ENCODE measurements at places on chromosomes 5 and 9.

- no peak for DNase-seq
Measured at GRCh38 chr9:18591261-18591660, 117.3 kb downstream of the ADAMTSL1 start.

DNA sequence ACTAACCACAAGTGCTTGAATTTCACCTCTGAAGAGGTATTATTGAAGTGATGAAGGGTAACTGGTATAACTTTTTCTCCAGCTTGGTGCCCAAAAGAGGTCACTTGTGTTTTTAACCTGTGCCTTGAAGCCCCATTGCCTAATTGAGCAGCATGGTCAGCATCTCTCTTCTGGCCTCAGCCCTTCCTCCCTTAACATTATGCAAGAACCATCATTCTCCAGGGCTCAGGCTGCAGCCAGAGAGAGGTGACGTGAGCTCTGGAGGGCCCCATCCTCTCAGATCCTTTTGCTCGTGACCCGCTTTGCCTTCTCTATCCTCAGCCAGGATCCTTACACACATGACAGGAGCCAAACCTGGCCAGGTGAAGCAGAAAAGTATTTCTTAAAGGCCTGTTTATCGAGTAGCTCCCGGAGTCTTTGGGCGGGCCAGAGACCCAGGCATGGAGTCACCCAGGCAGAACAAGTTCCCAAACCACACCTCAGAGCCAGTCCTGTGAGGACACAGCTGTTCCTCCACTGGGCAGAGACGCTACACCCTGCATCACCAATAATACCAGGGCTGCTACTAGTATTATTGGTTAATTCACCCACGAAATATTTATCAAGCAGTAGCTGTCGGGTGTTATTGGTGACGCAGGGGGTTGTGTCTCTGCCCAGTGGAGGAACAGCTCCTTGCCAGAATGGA is 29.6 kb upstream of the BOD1 start:
- DNase-seq, result no peak

DNA sequence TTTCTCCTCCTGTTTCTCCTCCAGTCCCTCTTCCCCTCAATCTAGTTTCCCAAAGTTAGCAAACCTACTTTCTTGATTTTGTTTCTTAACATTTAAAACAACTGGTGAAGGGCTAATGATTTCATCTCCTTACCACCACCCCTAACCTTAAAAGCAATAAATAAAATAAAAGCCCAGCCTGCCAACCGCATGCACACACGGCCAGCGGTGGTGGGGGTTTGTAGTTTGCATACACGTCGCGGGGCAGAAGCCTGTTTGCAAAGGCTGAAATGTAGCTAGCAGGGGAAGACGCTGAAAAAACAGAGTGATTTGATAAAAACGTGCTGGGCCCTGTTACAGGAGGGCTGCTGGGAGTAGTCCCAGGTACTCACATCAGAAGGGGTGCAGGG is 1.9 kb upstream of the DMRT2 start:
- no peak for DNase-seq

DNA sequence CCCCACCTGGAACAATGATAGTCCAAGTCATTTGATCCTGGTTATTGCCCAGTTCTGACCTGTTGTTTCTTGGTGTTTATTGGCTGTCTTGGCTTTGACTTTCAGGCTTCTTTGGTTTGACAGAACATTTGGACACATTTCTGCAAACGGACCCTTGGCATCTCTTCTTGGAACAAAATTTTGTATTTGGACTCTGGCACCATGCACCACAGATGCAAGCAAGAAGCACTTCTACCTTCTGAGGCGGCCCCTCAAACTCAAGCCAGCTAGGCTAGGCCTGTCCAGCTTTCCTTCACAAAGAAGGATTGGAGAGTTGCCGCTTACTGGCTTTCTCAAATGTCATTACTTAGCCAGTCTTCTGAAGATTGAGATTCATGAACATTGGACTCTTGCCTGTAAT is 23.1 kb upstream of the FGF10 start:
- no peak for DNase-seq

- no peak for DNase-seq
Measured at GRCh38 chr5:58077966-58078365, 381.9 kb downstream of the PLK2 start.

- no peak for DNase-seq
Measured at GRCh38 chr9:107173422-107174180, 109.5 kb upstream of the RAD23B start.

DNA sequence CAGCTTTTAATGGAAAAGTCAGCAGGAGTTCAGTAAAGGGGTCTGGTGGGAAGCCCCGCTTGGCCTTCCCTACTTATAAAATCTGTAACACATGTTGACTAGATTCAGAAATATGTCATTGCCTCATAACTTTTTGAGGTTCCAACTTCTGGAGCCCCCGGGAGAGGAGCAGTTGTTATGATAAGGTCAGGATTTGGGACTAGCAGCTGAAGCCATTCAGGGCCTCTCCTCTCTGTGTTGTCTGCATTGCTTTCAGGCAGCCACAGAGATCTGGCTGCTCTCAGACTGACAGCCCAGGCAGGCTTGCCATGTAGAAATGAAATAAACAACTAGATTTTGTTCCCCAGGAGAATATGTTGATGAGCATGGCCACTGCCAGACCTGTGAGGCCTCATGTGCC is 167.1 kb downstream of the RFK start:
- DNase-seq, result no peak

DNA sequence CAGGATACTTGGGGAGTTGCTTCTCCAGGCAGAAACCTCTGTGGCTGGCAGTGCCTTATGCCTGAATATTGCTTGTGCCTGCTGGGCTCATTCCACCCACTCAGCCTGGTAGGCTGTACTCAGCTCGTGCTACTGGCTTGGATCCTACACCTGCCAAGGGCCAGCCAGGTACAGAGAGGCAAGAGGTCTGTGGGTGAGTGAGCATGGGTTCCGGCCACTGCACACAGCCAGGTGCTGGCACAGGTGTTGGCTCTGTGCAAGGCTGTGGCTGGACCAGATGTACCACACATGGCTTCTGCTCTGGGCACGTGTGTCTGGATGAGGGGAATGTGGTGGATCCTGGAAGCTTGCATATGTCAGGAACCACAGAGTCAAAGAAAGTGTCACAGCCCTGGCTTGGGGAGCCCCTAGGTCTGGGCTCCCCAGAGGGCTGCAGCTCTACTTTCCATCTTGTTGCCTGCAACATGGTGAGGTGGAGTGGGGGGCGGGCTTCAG is 76.7 kb upstream of the C6 start:
- DNase-seq, result no peak

- DNase-seq, result no peak
Measured at GRCh38 chr5:82641331-82642003, 363.3 kb upstream of the RPS23 start.

DNA sequence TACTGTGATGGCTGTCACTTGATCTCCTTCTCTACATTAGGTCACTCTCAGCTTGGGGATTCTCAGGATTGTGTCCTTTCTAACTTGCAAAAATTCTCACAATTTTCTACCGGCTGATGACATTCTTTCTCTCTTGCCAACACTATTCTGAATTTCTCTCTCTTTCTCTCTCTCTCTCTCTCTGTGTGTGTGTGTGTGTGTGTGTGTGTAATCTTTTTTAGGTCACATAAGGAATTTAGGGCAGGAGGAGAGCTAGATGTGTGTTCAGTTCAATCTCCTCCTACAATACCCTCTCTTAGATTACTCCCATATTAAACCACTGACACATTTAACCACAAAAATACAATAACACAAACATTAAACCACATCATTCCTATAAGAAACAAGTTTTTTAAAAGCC is 242.3 kb upstream of the NREP start:
- DNase-seq, result no peak

- no peak for DNase-seq
Measured at GRCh38 chr9:100492952-100493351, 20.0 kb downstream of the TMEFF1 start.

DNA sequence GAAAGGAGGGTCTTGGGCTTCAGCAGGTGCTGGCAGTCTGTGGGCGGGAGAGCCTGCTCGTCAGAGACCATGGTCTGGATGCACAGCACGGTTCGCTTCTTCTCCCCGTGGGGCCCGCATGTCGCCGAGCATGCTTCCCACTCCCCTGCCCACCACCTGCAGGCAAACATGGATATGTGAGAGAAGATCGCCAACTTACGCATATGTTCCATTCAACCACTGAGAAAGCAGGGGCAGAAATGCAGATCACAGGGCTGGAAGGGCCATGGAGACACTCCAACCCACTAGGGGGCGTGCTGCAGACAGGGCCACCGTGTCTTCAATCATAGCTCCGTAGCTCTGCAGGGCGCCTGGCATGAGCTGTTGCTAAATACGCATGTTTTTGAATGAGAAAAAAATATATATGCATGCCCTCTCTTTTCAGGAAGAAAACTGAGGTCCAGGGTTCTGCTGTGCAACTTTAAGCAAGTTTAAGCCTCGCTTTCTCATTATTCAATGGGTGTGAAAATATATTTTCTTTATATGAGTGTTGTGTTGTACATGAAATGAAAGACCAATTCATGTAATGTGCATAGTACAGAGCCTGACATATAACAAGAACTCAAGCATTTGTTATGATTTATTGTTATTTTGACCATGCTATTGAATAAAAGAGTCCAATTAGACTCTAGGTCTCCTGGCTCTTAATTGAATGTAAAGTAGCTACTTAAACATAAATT is 148.0 kb downstream of the TARS1 start:
- no peak for DNase-seq

- DNase-seq, result no peak
Measured at GRCh38 chr9:16833296-16833835, 37.1 kb downstream of the BNC2 start.

DNA sequence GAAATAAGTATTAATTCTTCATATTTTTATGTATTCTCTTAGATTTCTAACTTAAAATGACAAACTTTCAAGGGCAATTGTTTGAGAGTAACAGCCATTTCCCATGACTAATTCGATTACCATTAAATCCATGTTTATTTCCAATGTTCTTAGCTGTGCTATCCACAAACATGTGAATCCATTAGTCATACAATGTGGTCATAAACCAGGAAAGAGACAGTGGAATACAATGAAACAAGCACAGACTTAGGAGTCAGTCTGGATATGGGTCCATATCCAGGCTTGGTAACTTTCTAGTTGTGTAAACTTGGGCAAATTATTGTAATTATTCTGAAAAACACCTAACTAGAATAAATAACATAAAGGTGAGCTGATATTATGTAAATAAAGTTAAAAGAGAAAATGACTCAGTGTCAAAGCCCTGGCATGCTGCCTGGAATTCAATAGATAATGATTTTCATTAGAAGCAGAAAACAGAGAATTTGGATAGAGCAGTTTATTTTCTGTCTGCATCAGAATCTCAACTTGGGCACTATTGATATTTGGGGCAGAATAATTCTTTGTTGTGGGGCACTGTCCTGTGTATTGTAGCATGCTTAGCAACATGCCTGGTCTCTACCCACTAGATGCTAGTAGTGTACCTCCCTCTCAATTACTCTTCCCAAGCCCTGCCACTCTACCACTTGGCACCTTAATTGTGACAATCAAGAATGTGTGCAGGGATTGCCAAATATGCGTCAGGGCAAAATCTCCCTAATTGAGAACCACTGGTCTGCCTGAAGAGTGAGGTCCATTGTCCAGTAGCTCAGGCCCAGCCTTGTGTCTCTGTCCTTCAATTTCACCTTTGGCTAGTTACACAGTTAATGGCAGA is 44.7 kb upstream of the SLC27A6 start:
- no peak for DNase-seq

DNA sequence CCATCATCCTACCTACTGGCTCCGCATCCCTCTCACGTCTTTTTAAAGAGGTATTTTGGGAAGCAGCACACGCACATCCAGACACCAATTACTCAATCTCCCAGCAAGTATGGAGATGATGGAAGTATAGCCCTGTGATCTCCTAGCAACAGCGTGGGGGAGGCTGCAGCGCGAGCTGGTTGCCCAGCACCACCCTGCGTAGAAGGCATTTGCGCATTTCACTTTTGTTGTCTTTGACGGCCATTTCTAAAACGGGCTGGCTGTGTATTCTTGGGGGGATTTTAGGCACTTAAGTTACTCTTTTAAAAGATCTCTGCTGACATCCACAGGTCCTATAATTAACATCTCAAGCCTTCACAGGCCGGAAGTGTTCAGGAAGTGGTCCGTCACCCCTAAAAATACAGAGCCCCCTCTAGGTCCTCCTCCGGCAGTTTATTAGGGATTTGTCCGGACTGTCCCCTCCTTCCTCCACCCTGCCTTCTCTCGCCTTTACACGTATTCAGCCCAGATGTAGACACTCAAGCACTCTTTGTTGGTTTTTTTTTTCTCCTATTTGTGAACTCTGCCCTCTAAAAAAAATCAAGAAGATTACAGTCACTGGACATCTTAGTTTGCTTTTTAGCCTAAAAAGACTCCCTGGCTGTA is 371.4 kb downstream of the NTRK2 start:
- DNase-seq, result no peak

DNA sequence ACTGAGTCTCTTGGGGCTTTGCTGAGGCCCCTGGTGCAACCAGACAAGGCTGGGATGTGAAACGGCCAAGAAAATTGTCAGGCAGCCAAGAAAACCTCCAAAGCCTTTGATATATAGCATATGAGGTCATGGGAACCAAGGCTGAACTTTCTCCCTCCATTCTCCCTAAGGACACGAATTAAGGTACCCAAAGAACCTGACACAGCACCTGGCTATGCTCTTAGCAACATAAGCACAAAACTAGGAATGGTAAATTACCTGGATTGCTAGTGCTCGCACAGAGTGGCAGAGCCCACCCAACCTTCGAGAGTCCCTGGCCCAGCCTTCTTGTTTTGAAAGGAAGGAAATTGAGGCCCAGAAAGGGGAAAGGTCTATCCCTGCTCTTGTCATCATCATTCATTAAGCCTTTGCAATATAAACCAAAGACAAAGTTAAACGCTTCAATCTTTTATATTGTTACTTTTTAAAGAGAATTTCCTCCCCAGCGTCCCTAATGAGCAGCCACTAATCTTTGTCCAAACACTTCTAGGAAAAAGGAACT is 220.0 kb upstream of the NR4A3 start:
- no peak for DNase-seq

DNA sequence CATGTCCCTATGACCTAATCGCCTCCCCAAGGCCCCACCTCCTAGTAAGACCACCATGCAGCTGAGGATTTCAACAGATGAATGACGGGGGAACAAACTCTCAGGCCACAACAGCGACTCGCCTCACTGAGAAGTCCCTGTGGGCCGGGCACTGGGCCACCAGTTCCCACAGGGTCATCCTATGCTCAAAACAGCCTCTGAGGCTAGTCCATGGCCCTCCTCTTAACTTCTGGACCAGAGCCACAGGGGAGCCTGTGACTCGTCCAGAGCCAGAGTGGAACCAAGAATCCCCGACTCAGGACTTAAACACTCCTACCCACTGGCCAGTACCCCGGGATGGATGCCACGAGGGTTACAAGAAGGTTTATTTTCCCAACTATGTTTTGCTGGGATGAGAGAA is 12.3 kb downstream of the GFPT2 start:
- DNase-seq, result no peak
